ENCODE measurements at places on chromosomes 1 and 21. TPM values are rescaled to one million over a fixed set of nuclear protein-coding genes. Genes with fewer than 3 reads are reported as not detected.
A peak's percentile ranks its signal among the peaks of the same experiment; 100 is the strongest.

The FMO4 gene
- polyA plus RNA-seq: 4.0 TPM

The SHISA4 gene
- polyA plus RNA-seq: 51.0 TPM

DNA sequence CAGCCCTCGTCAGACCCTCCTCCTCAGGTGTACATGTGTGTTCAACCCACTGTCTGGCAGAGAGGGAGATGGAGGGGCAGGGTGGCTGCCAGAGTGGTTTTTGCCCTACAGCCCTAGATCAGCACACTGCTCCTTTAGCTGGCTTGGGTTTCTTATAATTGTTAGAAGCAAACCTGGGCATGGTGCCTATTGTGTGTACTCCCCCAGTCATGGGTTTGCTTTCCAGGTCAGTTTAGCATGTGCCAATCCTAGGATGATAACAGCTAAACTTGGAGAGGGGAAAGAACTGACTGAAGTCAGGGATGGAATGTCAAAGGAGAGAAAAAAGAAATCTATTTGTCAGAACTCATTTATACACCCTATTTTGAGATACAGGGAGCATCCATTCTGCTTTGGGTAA, 63.3 kb downstream of the UCK2 start:
- no peak for DNase-seq

DNA sequence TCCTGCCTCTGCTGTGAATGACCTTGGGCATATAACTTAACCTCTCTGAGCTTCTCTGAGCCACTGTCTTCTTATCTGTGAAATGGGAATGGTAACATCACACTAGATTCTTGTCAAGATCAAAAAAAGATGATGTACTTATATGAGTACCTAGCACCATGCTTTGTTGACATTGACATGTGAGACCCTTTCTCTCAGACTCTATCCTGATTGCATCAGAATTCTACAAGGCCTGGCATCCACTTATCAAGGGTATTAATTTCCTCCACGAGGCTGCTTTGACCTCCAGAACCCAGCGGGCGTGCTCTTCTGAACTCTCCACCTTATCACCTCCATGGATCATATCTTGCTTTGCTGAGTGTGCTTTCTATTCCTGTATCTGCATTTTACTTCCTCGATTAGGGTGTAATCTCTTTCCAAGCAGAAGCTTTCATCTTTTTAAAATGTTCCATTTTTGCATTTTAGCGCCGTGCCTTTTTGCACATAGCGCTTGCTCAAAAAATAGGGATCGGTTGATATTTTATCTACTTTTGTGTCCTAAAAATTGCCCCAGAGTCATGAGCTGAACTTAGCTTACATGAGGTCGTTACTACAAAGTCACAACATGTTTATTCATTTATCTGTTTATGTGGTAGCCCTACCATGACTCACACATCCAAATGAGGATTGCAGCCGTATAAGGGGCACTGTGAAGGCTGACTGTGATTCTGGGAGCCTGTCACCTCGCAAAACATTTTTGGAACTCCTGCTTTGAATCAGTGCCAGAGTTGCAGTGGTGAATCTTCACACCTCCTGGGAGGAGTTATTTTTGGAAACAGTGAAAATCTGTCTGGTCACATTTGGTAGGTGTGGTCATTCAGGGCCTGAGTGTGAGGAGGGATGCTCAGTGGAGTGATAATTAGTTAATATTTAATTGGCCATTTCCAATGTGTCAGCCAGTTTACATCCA, 63.2 kb downstream of the IER5 start:
- DNase-seq: peak; percentile 44

DNA sequence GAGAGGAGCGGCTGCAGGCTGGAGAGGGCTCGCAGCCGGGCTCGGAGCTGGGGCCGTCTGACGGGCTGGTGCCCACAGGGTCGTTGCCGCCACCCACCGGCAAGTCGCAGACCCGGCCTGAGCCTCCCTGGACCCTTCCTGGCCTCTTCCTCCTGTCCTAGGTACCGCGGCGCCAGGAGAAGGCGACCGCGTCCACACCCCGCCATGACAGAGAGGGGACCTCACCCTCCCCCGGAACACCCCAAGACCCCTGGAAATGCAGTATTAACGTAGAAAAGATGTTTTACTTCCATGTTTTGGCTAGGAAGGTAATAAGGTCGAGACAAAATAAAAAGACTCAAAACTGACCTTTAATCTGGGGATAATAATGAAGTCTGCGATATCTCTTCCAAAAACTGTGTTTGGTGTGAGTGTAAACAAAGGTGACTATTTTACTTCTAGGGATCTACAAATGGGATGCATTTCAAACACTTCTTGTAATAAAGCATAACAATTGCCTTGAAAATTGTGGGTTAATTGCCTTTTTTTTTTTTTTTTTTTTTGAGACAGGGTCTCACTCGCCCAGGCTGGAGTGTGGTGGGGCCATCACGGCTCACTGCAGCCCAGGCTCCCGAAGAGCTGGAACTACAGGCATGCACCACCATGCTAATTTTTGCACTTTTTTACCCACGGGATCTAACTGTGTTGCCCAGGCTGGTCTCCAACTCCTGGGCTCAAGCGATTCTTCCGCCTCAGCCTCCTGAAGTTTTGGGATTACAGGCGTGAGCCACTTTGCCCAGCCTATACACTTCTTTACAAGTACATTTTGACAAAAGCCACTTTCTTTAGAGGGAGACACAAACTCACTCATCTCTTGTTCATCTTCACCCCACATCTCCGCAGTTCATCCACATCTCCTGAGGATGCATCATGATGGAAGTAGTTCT, 838 bp upstream of the RSRP1 start:
- DNase-seq: peak; percentile 56
